ENCODE measurements at places on chromosomes 12 and 14.
A peak's percentile ranks its signal among the peaks of the same experiment; 100 is the strongest.

GRCh38 chr14:53735916-53736315 lies 220.7 kb downstream of the BMP4 start:
- DNase-seq: no peak

GRCh38 chr12:68139941-68140340 lies 19.6 kb downstream of the IFNG start:
- no peak for DNase-seq

- DNase-seq: no peak
Measured at GRCh38 chr14:48890333-48890732, 695.8 kb downstream of the RPS29 start.

- no peak for DNase-seq
Measured at GRCh38 chr12:126668961-126669360, 1598.0 kb upstream of the TMEM132C start.

GRCh38 chr12:127723251-127723650 lies 543.7 kb upstream of the TMEM132C start:
- no peak for DNase-seq

GRCh38 chr12:66189486-66189843 lies 451 bp downstream of the IRAK3 start:
- no peak for DNase-seq

DNA sequence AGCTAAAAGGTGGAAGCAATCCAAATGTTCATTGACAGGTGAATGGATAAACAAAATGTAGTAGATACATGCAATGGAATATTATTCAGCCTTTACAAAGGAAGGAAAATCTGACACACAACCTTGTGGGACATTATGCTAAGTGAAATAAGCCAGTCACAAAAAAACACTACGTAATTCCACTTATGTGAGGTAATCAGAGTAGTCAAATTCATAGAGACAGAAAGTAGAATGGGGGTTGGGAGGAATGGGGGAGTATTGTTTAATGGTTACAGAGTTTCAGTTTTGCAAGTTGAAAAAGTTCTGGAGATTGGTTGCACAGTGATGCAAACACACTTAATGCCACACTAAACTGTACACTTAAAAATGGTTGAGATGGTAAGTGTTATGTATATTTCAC lies 62.8 kb downstream of the LIN52 start:
- DNase-seq: no peak

DNA sequence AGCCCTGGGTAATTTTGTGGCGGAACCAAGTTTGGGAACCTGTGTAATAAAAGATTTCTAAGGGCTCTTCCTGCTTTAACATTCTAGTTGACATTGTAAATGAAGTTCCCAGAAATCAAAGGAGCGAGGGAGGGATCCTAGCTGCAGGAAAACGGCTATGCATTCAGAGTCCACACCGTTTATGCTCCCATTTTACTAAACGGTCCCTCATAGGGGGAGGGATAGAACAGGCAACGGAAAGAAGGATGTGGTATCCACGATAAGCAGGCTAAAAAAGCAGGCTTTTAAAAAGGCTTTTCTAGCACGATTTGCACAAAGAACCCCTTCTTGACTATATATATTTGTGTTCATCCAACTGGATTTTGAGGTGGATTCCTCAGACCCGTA lies 559 bp downstream of the SYNJ2BP start:
- no peak for DNase-seq

- DNase-seq: no peak
Measured at GRCh38 chr14:28102001-28102400, 664.6 kb upstream of the FOXG1 start.

DNA sequence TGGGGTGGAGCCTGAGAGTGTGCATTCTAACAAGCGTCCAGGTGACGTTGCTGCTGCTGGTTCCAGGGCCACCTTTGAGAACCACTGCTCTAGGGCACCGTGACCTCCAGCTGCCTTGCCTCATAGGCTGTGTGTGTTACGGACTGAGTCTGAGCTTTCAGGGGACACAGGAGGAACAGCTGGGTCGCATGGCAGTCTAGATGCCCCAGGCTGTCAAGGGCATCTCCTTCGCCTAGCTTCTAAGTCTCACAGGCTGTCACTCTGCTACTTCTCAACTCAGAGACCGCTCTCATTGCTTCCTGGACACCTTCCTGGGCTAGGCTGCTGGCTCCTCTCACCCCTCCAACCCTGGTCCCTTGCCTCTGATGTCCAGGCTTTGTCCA lies 965 bp downstream of the KRT73 start:
- no peak for DNase-seq

GRCh38 chr12:113768850-113769249 lies 197.3 kb downstream of the RBM19 start:
- DNase-seq: no peak

DNA sequence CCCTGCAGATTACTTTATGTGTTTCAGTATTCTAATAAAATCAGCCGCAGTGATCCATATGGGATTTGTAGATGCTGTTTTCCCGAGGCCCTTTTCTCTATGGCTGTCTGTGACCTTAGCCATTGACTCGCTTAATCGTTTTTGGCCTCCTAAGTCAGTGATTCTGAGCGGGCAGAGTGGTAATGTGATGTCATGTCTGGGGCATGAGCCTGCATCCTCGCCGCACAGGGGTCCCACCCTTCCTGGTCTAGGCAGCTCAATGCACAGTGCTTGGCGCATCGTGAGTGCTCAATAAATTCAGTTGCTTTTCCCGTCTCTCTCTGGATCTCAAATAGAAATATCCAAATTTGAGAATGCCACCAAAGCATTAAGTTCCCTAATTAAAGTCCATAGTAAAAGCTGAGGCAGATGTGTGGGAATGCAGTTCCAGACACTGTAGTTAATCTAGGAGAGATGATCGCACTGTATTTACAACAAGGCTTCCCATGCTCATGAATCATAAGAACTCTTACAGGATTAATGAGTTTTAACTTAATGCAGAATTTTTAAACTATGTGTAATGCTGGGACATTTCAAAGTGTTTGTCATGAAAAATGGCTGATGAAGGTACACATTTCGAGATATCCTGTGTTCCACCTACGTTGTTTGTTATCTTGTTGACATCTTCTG lies 29.3 kb downstream of the HMGA2 start:
- no peak for DNase-seq

GRCh38 chr12:32116897-32117296 lies 10.2 kb downstream of the BICD1 start:
- DNase-seq: no peak

- no peak for DNase-seq
Measured at GRCh38 chr14:89614009-89614691, 197.1 kb upstream of the FOXN3 start.

DNA sequence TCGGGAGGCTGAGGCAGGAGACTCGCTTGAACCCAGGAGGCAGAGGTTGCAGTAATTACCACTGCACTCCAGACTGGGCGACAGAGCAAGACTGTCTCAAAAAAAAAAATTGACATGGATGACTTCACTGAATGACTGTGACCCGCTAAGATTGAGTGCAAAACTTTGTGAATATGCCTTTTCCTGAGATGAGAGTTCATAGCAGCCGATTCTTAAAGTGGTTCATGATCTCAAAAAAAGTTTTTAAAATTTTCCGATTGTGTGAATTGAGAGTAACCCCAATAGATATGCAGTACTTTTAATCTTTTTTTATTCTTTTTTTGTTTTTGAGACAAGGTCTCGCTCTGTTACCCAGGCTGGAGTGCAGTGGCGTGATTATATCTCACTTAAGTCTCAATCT lies 1.2 kb downstream of the TCTN1 start:
- no peak for DNase-seq

DNA sequence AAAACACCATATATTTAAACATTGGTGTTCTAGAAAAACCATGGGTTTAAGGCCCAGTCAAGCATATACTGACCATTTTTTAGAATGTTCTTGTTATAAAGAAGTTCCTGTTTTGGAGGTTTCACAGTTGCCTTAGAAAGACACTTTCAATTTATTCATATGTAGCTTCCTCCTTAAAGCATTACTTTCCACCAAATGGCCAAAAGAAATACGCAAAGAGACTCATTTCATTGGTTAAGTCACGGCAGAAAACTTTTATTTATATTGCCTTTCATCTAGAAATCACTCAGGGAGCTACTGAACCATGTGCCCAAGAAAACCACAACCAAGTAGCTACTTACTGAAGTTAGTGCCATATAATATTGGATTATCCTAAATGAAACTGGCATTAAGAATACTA lies 40.0 kb downstream of the MYBPC1 start:
- DNase-seq: no peak

- DNase-seq: no peak
Measured at GRCh38 chr12:29503283-29503682, 5.8 kb upstream of the OVCH1 start.

- DNase-seq: no peak
Measured at GRCh38 chr12:114670291-114670980, 13.5 kb downstream of the TBX3 start.

GRCh38 chr12:32561931-32562341 lies 117.2 kb upstream of the DNM1L start:
- no peak for DNase-seq

DNA sequence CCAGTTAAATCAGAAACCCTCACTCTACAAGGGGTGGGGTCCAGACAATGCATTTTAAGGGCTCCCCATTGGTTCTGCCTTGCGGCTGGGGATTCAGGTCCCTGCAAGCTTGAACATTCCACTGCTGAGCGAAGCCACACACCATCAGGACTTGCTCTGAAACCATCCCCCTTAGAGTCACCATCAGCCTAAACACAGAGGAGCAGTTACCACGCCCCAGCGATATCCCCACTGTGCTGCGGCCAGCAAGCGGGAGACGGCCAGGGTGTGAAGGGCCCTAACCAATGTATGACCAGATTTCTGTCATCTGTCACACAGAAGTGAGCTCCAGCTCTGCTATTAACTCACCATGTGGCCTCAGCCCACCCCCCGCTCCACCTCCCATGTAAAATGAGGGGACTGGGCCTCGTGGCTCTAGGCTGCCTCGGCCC lies 29.7 kb downstream of the CCDC88C start:
- DNase-seq: no peak

GRCh38 chr14:24887623-24888304 lies 162.2 kb downstream of the STXBP6 start:
- no peak for DNase-seq

DNA sequence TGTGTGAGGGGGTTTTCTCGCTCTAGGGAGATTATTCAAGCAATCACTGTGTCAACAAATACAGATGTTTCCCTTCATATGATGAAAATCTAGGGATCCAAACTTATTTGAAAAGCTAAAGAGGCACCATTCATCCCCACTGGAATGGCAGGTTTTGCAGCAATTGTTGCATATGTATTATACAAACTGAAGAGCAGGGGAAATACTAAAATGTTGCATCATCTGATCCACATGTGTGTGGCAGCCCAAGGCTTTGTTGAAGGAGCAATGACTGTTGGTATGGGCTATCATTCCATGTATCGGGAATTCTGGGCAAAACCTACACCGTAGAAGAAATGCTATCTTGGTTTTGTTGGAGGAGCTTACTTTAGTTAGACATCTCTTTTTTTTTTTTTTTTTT lies 4.1 kb upstream of the PRPF40B start:
- DNase-seq: no peak

GRCh38 chr14:61644175-61644574 lies 51.1 kb upstream of the HIF1A start:
- no peak for DNase-seq

DNA sequence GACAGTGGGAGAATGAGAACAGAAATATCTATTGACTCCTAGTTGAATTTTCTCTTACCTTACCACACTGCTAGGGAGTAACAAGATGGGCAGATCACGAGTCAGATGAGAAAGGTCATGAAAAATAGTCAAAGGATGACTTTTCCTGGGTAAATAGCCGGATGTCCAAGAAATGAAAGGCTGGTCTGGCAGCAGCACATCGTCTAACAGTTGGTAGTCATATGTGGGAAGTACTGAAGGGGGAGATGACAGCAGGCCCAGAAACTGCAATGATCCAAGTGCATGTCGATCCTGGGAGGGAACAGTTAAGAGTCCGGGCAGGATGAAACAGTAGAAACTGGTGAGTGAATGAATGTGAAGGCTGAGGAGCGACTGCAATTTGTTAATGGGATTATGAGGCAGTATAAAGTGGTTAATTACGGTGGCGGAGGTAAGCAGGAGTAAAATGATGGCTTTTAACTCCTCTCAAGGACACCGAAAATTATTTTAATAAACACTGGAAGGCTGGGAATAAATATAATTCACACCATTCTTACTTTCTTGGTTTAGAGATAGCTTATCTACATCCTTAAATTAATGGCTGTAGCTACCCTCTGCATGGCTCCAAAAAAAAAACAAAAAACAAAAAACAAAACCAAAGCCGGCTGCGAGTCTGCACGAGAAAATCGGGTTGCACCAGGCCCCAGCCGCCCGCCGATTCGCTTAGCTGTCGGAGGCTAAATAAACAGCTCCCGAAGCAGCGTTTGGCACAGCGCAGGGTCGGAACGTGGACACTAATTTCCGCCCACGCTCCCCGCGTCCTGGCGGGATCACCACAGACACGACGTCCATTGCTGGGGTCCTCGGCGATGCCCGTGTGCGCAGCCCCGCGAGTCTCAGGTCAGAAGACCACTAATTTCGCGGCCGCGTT lies 1.0 kb upstream of the ERC1 start:
- no peak for DNase-seq

GRCh38 chr12:99436584-99436983 lies 211.0 kb upstream of the GARIN6 start:
- DNase-seq: no peak

DNA sequence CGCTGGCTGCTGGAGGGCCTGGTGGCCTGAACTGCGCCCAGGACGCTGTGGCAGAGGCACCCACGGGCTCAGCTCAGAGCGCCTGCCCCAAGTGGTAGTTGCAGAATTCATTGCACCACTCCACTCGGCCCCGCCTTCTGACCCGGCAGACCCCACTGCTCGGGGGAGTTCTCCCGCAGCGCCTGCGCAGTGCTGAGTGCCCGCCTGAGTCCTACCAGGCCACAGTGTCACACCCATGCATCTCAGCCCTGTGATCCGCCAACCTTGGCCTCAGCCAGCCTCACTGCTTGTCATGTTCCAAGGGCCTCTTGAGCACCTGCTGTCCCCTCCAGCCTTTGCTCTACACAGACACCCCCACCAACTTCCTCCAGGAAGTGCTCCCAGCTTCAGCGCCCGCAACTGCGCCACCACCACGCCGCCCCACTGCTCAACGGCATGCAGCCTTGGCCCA lies 12.2 kb downstream of the DEGS2 start:
- DNase-seq: peak; percentile 73

- DNase-seq: peak; percentile 47
Measured at GRCh38 chr12:68932961-68933893, at the start of gene CPM. Gene CPM, minus strand, starts transcription at chr12:68933171. Its CDS starts 334 bp downstream, at chr12:68932837.

DNA sequence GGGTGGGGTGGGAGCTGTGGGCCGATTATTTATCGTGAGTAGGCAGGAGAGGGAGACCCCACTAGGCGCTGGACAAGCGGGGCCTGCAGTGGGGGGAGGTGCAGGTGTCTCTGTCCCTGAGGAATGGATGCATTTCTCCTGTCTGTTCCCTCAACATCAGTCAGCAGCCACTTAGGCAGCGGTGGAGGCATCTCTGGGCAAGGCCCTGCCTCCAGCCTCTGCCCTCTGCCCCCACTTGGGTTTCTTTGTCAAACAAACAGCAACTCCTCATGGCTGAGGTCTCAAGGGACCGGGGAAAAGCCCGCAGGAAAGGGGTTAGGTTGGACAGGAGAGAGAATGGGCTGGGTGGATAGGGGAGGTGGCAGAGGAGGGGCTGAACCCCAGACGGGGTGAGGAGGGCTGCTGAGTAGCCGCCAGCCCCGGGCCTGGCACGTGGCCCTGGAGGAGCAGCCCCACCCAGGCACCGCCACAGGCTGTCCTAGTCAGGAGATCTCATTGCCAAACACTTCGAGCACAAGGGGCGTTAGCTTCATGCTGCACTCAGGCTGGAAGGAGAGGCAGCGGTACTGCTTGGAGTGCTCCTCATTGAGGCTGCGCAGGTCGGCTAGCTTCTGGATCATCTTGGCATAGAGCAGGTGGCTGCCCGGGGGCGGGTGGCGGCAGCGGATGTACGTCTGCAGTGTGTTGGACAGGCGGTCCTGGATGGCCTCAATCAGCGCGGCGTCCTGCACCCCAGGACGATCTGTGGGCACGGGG lies 24.7 kb upstream of the HDAC7 start:
- DNase-seq: no peak

Data from CD8-positive, alpha-beta memory T cell (primary cell).